ENCODE measurements at places on chromosomes 2 and 18.

GRCh38 chr2:22076454-22076853 lies 952.7 kb downstream of the TDRD15 start:
- no peak for DNase-seq

DNA sequence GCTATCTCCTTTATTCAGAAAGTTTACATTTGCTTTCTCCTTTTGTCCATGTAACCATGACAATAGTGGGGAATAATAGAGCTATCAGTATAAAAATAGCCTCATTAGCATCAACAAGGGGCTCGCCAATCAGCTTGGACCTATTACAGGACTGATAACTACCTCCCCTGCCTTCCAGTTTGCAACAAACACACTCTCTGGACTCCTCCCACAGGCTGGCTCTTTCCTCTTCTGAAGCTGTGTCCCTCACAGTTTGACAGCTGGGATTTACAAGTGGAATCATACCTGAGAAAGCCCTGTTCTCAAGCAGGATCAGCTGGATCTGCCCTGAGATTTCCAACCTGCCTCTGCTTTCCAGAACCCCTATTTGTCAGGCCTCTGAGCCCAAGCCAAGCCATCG lies 162.5 kb downstream of the GRB14 start:
- no peak for DNase-seq

DNA sequence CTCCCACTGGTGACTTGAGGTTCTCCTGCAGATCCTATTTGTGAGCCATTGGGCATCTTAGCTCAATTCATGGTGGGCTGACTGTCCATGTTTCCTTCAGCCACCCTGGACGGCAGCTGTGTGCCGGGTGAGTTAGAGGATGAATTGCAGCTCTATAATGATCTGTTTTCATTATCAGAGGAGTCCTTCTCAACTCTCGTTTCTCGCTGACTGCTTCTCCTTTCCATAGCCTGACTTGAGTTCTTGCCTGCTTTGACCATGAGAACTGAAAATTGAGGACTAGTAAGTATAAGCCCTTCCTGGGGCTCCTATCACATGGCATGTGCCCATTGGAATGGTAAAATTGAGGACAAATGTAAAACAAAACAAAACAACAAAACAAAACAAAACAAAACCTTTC lies 121.8 kb downstream of the CDC42EP3 start:
- DNase-seq, result no peak

- DNase-seq, result no peak
Observed at GRCh38 chr18:5705393-5705792, 161.6 kb upstream of the EPB41L3 start.

- no peak for DNase-seq
Observed at GRCh38 chr2:15557887-15558311, 3.2 kb downstream of the NBAS start.

- no peak for DNase-seq
Observed at GRCh38 chr2:219733746-219734145, 106.3 kb downstream of the SLC4A3 start.

- no peak for DNase-seq
Observed at GRCh38 chr18:56565551-56566345, 72.6 kb downstream of the TXNL1 start.

- DNase-seq, result no peak
Observed at GRCh38 chr2:144595279-144595678, 75.4 kb upstream of the ZEB2 start.

DNA sequence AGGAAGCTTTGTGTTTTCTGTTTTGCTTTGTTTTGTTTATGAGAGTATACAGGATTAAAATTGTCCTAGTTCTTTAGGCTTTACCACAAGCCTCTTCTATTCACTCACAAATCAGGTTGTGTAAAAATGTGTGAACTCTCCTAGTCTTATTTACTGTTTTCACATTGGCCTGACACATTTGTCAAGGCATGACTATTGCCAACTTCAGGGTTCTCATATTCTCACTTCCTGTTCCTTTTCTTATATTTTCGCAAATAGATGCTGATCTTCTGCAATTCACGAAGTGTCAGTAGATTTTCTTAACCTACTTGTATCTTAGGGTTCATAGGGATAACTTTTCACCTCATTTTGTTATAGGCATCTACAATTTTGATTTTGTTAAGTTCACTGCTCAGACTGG lies 67.1 kb downstream of the CCDC102B start:
- DNase-seq, result no peak

DNA sequence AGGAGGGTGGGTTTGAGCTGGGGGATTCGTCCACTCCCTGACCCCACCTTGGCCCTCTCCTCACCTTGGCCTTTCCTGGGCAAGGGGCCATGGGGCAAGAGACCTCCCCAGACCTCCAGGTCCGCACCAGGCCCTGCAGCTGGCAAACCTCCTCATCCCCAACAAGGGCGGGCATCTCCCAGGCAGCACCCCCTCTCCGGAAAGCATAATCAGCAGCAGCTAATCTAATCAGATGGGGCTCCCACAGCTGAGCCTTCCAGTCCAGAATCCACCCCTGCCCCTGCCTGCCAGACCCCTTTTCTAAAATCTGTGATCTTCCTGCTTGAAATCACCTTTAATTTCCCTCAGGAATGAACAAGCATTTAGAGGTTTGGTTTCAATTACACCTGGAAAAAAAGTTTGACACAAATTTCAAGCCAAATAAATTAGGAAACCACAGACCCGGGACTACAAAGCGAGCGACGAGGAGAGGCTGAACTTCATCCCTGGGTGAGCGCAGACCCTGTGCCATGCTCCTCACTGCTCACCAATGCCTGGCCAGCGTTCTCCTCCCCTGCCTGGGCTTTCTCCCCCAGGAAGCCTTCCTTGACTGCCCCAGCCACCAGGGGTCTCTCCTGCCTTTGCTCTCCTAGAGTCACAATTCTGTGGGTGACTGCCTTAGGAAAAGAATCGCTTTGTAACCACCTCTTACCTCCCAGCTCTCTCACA lies 143.0 kb upstream of the MYCN start:
- no peak for DNase-seq

DNA sequence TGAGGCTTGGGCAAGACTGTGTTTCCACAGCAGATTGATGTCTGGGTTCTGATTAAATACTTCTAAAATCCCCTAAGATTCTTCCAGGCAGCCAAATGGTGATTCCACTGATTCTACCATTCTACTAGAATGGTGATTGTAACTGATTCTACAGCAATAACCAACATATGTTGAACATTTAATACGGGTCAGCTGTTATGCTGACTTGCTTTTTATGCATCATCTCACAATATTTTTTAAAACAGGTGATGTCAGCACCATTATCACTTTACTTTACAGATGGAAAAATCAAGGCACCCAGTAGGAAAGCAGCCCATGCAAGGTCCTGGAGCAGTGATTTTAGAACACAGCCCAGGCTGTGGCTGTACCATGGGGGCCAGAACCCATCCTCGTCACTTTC lies 37.5 kb downstream of the TIMM21 start:
- DNase-seq, result no peak

GRCh38 chr18:74541703-74542555 lies 7.6 kb downstream of the CNDP1 start:
- DNase-seq, result no peak

DNA sequence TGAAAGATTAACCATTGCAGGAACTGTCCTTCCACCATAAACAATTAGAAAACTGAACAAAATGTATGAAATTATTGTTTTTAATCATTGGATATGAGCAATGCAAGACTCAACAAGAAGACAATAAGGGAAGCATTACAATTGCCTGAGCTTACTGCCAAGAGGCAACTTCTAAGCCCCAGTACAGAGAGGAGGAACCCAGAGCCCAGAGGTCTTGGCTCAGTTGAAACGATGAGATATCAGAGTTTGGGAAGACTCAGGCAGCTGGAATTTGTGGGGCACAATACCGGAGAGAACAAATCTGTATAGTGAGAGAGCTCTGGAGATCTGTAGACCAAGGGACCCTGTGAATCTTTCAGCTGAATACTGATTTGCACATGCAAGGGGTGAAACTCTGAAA lies 80.6 kb upstream of the ZFP36L2 start:
- DNase-seq, result no peak

Measured in stimulated activated CD8-positive, alpha-beta memory T cell treated with anti-CD3 and anti-CD28 coated beads, Interleukin-12 subunit alpha, Interleukin-12 subunit beta, amount 100 ng/mL, for 1 hour (primary cell).